SK-N-DZ (cell line): ENCODE measurements at places on chromosomes 13 and 19.

DNA sequence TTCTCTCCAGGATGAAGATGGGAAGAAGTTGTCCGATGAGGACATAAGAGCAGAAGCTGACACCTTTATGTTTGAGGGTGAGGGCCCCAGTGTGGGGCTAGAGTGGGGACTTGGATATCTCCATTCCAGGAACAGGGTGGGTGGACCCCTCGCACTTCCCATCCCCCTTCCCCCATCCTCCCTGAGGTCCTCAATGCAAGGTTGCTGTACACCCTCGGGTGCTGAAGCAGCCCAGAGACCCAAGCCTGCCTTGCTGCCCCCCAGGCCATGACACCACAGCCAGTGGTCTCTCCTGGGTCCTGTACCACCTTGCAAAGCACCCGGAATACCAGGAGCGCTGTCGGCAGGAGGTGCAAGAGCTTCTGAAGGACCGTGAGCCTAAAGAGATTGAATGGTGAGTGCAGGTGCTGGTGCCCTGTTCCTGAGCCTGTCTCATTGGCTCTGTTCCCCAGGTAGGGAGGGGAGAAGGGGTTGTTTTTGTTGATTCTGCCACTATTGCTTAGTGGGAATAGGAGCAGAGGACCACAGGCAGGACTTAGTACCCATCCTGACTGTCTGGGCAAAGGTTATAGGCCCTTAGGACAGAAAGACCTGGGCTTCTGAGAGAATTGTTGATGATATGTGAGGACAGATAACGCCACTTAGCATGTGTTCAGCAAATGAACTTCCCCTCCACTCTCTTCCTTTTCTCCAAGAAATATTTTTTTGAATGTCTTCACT is 12.0 kb downstream of the CYP4F3 start:
- DNase-seq = no peak

GRCh38 chr13:76884186-76884906 is 1.9 kb downstream of the KCTD12 start:
- DNase-seq = peak; percentile 80

- no peak for DNase-seq
Measured at GRCh38 chr19:42472402-42473147, 29.8 kb upstream of the CXCL17 start.

DNA sequence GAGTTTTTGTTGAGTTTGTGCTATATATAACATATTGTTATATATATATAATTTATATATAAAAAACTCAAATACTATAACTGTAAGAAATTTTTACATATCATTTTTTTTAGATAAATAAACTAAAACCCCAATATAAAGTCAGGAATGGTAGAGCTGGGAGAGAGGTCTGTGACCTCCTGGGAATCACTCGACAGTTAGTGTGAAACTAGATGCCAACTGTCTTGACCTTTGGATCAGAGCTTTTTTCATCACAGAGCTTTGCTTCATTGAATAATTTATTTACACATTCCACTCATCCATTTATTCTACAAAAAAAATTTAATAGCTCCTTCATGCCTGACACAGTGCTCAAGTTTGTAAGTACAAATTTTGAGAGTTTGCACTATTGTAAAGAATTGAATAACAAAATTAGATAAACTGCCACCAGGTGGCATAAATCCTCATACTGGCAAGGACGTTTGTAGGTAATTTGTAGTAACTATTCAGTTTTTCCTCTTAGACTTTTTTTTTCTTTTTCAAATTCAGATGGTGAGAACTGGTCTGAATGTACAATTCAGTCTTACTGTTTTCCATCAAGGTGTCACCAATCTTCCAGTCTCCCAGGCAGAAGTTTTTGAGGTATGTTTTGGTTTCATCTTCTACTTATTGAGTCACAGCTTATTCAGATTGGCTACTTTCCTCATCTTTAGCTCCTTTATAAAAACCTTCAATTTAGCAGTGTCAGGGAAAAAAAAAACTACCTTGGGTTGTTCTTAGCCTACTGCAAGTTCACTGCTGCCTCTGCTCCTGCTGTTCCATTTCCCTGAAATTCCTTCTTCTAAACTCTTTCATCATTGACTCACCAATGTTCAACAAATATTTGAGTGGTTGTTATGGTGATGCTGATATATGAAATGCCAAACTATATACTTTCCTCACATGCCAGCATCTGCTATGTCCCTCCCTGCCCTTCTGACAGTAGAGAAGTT is 28.7 kb downstream of the LACC1 start:
- DNase-seq = peak; percentile 15

GRCh38 chr13:28181413-28181812 is 43.1 kb downstream of the PAN3 start:
- no peak for DNase-seq
